ENCODE measurements at places on chromosomes 11 and 22. TPM values are rescaled to one million over a fixed set of nuclear protein-coding genes. Genes with fewer than 3 reads are reported as not detected.

The SYT9 gene
- 0.52 TPM for total RNA-seq

The IGLL1 gene
- not detected for total RNA-seq

The SAMM50 gene
- total RNA-seq: 59.5 TPM

The ZP1 gene
- not detected for total RNA-seq

The CDC42EP2 gene
- 19.3 TPM for total RNA-seq
